ENCODE measurements at places on chromosomes 12 and 14.

DNA sequence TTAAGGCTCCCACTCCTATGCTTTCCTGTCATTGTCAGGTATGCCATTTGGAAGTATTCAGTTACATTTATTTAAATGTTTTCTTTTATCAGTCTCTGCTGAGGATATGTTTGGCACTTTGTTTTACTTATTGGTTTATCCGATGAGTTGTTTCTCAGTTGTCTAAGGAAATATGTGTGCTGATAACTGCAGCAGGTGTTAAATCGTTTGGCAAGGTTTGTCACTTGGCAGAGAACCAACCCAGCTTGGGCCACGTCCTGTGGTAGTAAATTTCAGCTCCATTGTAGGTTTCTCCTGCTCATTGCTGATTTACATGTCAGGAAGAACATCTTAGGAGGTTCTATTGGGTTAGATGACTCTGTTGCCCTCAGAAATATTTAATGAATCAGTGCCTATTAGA, 22.0 kb upstream of the MGST1 start:
- no peak for DNase-seq

DNA sequence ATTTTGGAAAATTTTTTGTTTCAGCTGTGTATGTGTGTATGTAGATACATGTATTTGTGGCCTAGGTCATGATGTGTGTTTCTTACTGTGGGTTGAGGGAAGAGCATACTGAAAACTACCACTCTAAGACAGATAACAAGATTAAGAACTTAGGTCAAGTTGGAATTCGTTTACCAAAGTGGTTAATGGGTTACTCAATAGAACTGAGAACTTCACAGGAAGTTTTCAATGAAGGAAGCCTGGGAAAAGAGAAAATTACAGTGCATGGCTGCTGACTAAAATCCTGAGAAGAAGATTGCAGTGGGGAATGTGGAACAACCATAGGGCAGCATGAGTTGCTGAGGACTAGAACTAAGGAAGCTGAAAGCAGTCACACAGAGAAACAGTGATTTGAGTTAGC, 21.4 kb upstream of the FOXG1 start:
- no peak for DNase-seq

DNA sequence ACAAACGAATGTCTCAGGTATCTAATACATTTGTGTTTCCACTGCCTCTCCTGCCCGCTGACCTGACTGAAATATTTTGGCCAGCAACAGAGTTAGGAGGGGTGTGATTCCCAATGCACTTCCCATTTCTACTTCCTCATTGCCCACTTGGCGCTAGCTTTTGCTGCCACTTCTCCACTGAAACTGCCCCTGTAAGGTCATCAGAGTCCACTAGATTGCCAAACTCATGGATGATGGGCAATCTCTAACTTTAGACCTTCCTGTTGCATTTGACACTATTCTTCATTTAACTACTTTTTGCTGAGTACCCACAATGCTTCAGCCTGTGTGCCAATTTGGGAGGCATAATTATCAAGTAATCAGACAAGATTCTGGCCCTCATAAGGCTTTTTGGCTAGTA, 40.8 kb downstream of the GPR65 start:
- no peak for DNase-seq

- DNase-seq, result no peak
These were observed 1.6 kb upstream of the SSTR1 start for GRCh38 chr14:38205949-38206665.

DNA sequence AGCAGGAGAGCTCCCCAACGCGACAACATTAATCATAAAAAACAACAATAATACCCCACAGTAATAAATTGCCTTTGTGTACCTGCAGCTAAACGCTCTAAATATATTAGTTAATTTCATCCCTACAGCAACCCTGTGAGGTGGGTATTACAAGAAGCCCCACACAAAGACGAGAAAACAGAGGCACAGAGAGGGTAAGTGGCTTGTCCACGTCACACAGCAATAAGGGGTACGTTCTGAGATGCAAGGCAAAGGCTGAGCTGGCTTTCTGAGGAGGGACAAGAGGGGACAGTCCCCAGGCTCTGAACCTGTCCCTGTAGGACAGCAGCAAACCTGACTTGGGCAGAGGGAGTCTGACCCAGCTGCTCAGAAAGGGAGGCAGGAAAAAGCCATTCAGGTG, 78.2 kb downstream of the NCOR2 start:
- no peak for DNase-seq

- DNase-seq, result no peak
These were observed 550.3 kb upstream of the NOVA1 start for GRCh38 chr14:27148143-27148542.

GRCh38 chr12:51972422-51972812, 20.9 kb downstream of the ACVR1B start:
- DNase-seq, result no peak

Data from hematopoietic multipotent progenitor cell treated with erythropoietin and hydrocortisone succinate and interleukin-3 and kit ligand, for 15 days (in vitro differentiated cells).